Activated CD4-positive, alpha-beta T cell treated with anti-CD3 and anti-CD28 coated beads, Interleukin-2, amount 10 ng/mL, durations not matched to agents 24 days and 14 days (primary cell): ENCODE measurements at places on chromosomes 16 and 17. TPM values are rescaled to one million over a fixed set of nuclear protein-coding genes. Genes with fewer than 3 reads are reported as not detected.

DNA sequence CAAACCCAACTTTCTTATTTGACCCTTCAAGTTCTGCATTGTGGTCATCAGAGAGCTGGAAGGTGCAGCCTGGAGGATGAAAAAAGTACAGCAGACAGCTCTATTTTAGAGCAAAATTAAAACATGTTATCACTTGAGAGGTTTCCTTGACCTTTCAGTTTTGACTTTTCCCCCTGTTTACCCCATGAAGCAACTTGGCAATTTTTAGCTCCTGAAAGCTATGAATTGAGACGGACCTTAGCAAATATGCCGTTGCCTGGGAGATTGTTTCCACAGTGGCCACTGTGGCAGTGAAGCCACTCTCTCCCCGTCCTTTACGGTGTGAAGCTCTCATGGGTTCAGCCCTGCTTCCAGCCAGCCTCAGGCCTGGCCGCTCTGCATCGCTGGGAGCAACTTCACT lies 398.6 kb downstream of the CPPED1 start:
- DNase-seq: no peak
- no peak overlapping the region for H3K4me3 ChIP-seq
- no peak overlapping the region for H3K27ac ChIP-seq
- H3K27me3 ChIP-seq: no peaks in the 10 kb centered on the region

- no peak overlapping the region for H3K4me3 ChIP-seq
- peaks cover 13% of the 10 kb centered on the region for H3K27me3 ChIP-seq
- no peak for DNase-seq
- H3K27ac ChIP-seq: no peak overlapping the region
- H3K4me1 ChIP-seq: no peaks in the 10 kb centered on the region
Measured at GRCh38 chr17:56638591-56639051, 45.1 kb downstream of the NOG start.

DNA sequence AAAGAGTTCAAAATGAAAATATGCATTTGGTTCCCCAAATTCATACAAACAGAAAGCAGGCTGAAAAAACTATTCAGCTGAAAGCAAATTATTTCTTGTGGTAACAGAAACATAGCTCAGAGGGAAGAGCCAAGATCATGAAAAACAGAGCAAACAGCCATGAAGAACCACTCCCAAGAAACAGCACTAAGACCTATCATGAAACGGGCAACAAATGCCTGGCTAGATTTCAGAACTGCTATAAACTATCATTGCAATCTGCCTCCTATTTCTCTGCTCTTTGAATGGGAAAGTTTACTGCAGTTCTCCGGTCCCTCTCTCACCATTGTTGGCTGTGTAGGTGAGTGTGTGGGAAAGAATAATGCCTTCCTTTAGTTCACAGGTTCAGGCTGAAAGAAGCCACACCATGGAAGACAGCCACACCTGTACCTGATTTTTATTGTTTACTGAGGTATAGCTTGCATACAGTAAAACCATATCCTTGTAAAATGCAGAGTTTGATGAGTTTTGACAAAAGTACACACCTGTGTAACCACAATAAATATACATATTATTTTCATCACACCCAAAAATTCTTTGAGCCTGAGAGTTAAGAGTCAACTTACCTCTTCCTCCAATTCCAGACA lies 48.2 kb downstream of the CEP112 start:
- H3K27me3 ChIP-seq: peaks cover 26% of the 10 kb centered on the region
- no peaks in the 10 kb centered on the region for H3K4me1 ChIP-seq
- no peak for DNase-seq
- no peaks in the 10 kb centered on the region for H3K36me3 ChIP-seq

DNA sequence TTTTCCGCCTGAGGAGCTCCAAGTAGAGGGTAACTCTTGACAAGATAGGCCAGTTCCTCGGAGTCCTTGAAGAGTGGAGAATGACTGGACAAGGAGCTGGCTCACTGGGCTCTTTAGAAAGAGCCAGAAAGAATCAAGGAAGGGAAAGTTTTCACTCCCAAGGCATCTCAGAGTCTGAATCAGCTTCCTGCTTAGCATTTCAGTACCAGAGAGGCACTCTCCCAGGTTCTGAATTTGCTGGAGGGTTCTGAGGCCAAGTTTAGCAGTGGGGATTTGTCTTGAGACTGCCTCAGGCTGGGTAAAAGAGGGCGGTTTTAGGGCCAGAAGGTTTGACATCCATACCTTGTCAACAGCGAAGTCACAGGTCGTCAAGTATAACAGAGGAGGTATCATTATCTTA lies 25.5 kb downstream of the GP2 start:
- H3K27me3 ChIP-seq: no peaks in the 10 kb centered on the region
- no peaks in the 10 kb centered on the region for H3K36me3 ChIP-seq
- H3K27ac ChIP-seq: no peak overlapping the region
- H3K4me1 ChIP-seq: no peaks in the 10 kb centered on the region
- H3K4me3 ChIP-seq: no peak overlapping the region

DNA sequence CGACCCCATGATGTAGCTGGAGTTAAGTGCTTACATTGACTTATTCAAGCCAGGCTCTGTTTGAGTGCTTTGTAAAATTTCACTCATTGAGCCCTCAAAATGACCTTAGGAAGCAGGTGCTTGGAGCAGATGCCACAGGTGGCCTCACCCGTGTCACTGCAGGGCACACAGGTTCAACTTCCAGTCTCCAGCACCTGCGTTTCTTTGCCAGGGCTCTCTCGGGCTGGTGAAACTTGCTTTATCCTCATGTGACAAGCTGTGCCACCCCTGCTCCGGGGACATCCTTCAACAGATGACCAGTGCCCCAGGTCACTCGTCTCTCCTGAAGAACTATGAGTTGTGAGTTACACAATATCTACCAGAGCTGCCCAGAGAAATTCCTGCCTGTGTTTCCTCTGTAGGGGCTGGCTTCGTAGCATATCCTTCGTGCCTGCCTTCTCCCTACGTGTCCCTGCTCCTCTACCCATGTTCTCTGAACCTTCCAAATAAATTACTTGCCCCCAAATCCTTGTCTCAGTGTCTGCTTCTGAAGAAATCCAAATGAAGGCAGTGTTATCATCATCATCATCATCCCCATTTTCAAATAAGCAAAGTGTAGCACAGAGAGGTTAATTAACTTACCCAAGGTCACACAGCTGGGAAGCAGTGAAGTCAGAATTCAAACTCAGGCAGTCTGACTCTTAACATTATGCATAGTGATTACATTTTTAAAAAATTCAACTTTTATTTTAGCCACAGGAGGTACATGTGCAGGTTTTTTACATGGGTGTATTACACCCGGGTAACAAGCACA lies 352.5 kb downstream of the NPIPA8 start:
- no peak overlapping the region for H3K27ac ChIP-seq
- H3K27me3 ChIP-seq: no peaks in the 10 kb centered on the region
- H3K36me3 ChIP-seq: no peaks in the 10 kb centered on the region

GRCh38 chr17:43365356-43365755 lies 33.4 kb upstream of the ARL4D start:
- H3K4me3 ChIP-seq: no peak overlapping the region
- H3K27me3 ChIP-seq: peaks cover 3% of the 10 kb centered on the region
- H3K4me1 ChIP-seq: peaks cover 51% of the 10 kb centered on the region
- H3K36me3 ChIP-seq: peaks cover 5% of the 10 kb centered on the region
- peak; percentile 55 for DNase-seq

- H3K27me3 ChIP-seq: no peaks in the 10 kb centered on the region
- peak overlapping the region; percentile 90 for H3K4me3 ChIP-seq
- peak overlapping the region; percentile 55 for H3K27ac ChIP-seq
Measured at GRCh38 chr16:2756288-2757015, 4.0 kb downstream of the SRRM2 start.

GRCh38 chr16:85215478-85216118 lies 103.3 kb upstream of the CIBAR2 start:
- DNase-seq: no peak
- H3K36me3 ChIP-seq: no peaks in the 10 kb centered on the region
- no peaks in the 10 kb centered on the region for H3K4me1 ChIP-seq
- no peaks in the 10 kb centered on the region for H3K27me3 ChIP-seq
- H3K4me3 ChIP-seq: no peak overlapping the region

DNA sequence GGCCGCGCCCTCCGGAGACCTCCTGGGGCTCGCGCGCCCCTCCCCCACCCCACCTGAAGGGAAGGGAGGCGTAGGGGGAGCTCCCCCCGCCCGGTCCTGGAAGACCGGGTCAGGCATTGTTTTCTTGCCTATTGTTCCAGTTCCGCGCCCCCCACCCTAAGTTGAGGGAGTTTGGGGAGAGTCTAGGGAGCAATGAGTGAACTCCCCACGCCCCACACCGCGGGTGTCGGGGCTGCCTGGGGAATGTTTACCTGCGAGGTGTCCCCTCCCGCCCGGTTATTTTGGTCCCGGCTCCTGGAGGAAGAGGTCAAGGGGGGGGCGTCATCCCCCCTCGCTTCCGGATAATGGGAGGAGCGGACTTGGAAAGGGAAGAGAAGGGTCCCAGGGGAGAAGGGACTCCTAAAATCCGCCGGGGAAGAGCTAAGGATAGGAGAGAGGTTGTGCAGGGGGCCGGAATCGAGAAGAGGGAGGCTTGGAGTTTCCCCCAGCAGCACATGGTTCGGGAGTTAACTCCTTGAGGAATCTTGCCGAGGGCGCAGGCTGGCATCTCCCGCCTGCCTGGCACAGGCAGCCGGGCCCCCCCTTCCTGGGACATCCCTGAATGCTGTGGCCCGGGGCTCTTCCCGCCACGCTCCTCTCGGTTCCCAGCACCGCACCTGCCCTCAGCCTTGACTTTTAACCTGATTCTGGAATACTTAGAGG lies 881 bp downstream of the MLLT6 start:
- peak overlapping the region; percentile 90 for H3K4me3 ChIP-seq
- DNase-seq: peak; percentile 75
- no peaks in the 10 kb centered on the region for H3K27me3 ChIP-seq
- peak overlapping the region; percentile 86 for H3K27ac ChIP-seq
- H3K4me1 ChIP-seq: peaks cover 50% of the 10 kb centered on the region

GRCh38 chr16:66309-67182 lies 5.9 kb downstream of the RHBDF1 start:
- no peaks in the 10 kb centered on the region for H3K36me3 ChIP-seq
- H3K4me1 ChIP-seq: peaks cover 5% of the 10 kb centered on the region
- DNase-seq: no peak
- no peak overlapping the region for H3K4me3 ChIP-seq
- no peak overlapping the region for H3K27ac ChIP-seq

DNA sequence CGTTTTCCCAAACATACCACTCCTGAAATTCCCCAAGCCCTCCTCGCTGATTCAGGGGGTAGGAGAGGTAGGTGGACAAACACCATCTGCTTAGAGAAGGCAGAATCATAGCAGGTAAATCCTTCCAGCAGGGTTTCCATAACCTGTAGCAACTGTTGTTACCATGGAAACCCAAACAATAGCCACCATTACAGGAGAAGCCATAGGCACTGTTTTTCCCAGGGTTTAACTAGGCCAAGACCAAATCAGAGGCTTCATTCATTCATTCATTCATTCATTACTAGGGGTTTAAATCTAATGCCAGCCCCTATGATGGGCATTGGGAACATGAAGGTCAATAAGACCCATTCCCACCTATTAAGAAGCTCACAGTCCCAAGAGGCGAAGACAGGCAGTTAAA lies 25.5 kb upstream of the CIITA start:
- H3K4me1 ChIP-seq: peaks cover 13% of the 10 kb centered on the region
- peaks cover 19% of the 10 kb centered on the region for H3K27me3 ChIP-seq
- no peak for DNase-seq
- H3K27ac ChIP-seq: no peak overlapping the region

DNA sequence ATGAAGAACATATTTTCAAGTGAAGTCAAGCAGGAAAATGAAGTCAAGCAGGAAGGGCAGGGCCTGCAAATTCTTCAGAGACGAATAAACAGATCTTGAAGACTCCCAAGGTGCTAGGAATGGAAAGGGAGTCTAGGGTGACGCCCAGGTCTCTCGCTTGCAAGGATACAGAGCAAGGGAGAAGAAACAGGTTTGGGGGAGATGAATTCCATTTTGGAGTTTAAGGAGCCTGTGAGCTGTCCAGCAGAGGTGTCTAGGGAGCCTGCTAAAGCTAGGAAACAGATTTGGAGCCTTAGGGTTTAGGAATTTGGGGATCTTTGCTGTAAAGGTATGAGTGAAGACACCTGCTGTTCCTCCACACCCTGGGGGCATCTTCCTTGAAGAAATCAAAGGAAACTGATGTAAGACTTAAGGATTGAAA lies 2.0 kb upstream of the UNKL start:
- H3K27ac ChIP-seq: peak overlapping the region; percentile 29
- peaks cover 3% of the 10 kb centered on the region for H3K27me3 ChIP-seq
- peaks cover 20% of the 10 kb centered on the region for H3K4me1 ChIP-seq
- H3K36me3 ChIP-seq: peaks cover 18% of the 10 kb centered on the region
- no peak overlapping the region for H3K4me3 ChIP-seq
- DNase-seq: no peak

DNA sequence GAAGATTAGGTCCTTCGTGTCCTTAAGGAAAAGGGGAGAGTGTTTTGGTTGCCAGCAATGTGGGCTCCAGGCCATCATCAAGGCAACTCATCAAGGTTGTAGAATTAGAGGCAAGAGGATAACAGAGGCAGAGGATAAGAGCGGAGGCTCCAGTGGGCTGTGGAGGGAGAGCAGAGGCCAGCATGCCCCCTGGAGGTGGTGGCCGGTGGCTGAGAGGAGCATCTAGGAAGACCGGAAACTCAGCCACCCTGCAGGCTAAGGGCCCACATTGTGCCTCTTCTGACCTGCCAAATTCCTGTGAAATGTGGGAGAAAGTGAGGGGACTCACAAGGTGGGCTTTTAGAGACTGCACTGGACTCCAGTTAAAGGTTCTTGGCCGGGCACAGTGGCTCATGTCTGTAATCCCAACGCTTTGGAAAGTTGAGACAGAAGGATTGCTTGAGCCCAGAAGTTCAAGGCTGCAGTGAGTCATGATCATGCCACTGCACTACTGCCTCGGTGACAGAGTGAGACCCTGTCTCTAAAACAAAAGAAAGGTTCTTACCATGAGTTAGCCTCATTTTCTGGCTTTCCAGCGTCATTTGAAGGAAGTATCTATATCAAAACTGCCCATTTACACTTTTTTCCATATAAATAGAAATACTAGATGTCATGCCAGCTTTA lies 62.7 kb upstream of the ADORA2B start:
- no peak overlapping the region for H3K27ac ChIP-seq
- peak; percentile 37 for DNase-seq
- peaks cover 7% of the 10 kb centered on the region for H3K27me3 ChIP-seq
- no peaks in the 10 kb centered on the region for H3K36me3 ChIP-seq

DNA sequence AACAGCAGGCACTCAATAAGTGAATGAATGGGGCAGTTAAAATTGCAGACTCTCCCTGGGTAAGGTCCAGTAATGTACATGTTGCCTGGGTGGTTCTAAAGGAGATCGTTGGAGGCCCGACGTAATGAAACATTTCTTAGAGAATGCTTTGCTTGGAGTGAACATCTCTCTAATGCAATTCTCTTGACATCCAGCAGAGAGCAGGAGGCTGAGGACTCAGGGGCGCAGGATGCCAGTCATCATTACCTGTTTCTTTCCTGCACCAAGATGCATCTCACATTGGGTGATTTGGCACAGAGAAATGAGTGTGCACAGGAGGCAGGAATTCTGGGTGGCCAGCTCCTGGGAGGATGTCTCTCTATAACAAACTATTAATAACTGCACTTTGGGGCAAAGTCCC lies 130.3 kb upstream of the RBBP6 start:
- no peaks in the 10 kb centered on the region for H3K27me3 ChIP-seq
- no peak for DNase-seq
- no peaks in the 10 kb centered on the region for H3K36me3 ChIP-seq
- H3K27ac ChIP-seq: no peak overlapping the region
- H3K4me1 ChIP-seq: no peaks in the 10 kb centered on the region

GRCh38 chr16:89573826-89574680 lies 1.5 kb upstream of the CPNE7 start:
- H3K27ac ChIP-seq: no peak overlapping the region
- no peak for DNase-seq
- peaks cover 8% of the 10 kb centered on the region for H3K4me1 ChIP-seq
- H3K4me3 ChIP-seq: peak overlapping the region; percentile 43
- peaks cover 4% of the 10 kb centered on the region for H3K36me3 ChIP-seq

The C17orf113 gene
- 0.05 and 0.07 TPM in 2 replicates for total RNA-seq

The KRTAP9-4 gene
- total RNA-seq: not detected in 2 replicates

The KLHL11 gene
- total RNA-seq: 22.6 and 22.8 TPM in 2 replicates

The ABHD15 gene
- total RNA-seq: 20.0 and 20.1 TPM in 2 replicates

The C16orf92 gene
- not detected in 2 replicates for total RNA-seq

The LPO gene
- total RNA-seq: not detected in 2 replicates

The XAF1 gene
- 34.1 and 37.6 TPM in 2 replicates for total RNA-seq

The FZD2 gene
- not detected in 2 replicates for total RNA-seq

The CPNE2 gene
- 6.3 and 6.4 TPM in 2 replicates for total RNA-seq
